ENCODE measurements at places on chromosomes 2 and 18. TPM values are rescaled to one million over a fixed set of nuclear protein-coding genes. Genes with fewer than 3 reads are reported as not detected.

DNA sequence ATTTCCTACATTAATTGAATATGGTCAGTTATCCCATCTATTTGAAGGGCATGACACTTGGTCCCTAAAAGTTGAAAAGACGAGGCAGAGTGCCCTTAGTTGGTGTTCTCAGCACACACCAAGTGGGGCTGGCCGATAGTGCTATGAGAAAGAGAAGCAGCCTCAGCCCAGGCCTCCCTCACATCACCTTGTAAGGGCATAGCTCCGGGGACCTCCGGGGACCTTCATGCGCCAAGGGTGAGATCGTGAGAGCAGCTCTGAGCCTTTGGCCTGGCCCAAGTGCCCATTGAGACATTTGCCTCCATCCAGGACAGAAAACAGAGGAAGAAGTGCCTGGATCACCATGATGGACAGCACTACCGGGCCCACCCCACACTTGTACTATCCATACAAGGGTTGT is 244.3 kb upstream of the COPS8 start:
- ATAC-seq = no peak

The LRP1B gene
- 20.7 TPM for total RNA-seq

The SCN2A gene
- 0.47 TPM for total RNA-seq

GRCh38 chr2:16729335-16729734 is 63.7 kb upstream of the CYRIA start:
- no peak for ATAC-seq

DNA sequence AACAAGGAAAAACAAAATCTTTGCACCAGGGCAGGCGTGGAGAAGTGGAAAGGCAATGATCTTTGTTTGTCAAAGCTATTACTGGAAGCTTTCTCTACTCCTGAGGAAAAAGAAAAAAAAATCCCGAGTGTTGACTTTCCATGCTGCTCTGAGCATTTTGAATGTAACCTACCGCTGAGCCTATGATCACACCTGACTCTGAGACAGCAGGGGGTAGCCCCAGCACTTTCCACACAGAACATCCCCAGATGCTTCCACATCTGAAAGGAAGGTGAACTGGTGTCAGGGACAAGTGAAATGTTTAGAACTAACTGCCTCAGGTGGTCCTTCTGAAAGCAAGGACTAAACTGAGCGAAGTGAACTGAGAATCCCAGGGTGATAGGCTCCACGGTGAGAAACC is 1315.1 kb upstream of the DDX18 start:
- ATAC-seq = no peak

The CCDC74B gene
- 2.0 TPM for total RNA-seq

DNA sequence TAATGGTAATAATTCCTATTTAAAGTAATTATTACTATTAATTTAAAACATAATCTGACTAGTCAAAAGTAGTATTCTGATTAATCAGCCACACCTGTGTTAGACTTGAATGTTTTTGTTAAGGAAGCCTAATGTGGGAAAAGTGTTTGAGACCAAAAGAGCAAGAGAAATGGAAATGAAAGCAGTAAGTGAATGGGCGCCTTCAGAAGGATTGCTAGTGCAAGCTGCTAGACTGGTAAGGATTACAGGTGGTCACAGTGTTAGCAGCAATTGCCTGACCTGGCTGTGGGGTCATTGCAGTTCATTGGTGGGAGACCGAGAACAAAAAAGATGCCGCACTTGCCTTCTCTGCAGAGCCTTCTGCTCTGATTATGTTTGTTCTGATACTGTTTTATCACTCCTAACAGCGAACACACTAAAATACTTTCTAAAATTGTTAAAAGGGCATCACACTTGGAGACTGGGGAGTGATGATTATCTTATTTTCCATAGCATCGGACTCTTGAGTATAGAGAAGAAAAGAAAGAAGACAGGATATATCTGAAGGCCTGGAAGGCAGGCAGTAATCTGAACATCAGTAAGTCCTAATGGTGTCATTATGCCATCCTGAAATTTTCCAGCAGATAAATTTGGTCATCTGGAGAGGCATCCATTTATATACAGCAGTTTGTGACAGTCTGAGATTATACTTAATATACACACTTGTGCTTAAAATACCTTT is 5.8 kb downstream of the SOCS6 start:
- ATAC-seq = no peak

DNA sequence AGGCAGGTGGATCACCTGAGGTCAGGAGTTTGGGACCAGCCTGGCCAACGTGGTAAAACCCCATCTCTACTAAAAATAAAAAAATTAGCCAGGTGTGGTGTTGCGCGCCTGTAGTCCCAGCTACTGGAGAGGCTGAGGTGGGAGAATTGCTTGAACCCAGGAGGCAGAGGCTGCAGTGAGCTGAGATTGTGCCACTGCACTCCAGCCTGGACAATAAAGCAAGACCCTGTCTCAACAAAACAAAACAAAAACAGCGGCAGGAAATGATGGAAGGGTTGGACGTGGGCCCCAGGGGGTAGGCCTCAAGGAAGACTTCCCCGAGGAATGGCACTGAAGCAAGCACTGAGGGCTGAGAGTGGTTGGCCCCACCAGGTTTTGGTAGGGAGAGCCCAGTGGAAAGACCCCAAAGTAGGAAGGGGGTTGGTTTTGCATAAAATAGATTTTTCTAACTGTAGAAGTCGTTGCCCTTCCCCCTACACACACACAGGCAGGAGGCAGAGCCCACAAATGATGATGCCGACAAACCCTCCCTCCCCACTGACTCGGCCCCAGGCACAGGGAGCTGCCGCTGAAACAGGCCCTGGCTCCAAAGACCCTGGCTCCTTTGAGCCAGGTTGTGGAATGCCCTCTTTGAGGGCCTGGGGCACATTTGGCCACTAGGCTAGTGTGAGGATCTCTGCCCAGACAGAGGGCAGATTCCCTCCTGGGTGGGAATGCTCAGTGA is 104.8 kb downstream of the CABLES1 start:
- no peak for ATAC-seq

DNA sequence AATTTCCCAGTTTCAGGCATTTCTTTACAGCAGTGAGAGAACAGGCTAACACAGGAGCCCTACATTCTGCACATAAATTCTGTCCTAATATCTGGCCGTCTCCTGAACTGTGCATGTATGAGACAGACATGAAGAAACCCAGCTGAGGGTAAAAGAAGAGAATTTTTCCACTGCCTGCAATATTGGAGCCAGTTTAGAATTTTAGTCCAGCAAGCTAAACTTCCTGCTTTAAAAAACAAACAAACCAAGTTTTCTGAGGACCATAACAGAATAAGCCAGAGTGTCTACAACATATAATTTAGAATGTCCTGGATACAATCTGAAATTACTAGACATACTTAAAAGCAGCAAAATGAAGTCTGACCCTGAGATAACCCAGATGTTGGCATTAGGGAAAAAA is 215.1 kb upstream of the KLHL29 start:
- ATAC-seq = no peak

DNA sequence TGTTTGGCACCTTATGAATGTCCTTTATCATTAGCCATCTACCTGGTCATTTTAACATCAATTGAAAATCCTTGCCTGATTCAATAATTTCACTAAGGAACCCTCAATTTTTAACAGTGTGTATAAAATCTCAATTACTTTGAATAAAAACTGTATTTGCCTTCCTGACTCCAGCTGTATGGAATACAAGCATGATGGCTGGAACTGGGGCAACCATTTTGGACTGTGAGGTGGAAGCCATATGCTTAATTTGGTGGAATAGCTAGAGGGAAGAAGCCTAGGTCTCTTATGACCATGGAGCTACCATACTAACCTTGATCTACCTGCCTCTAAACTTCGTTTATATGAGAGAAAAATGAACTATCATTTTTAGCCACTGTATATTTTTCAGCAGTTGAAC is 12.5 kb upstream of the RTN4 start:
- ATAC-seq = no peak

GRCh38 chr2:74048843-74049519 is 64.3 kb downstream of the TET3 start:
- no peak for ATAC-seq

- ATAC-seq = no peak
Measured at GRCh38 chr18:59921384-59921891, 21.6 kb downstream of the PMAIP1 start.

- ATAC-seq = peak; percentile 43
Measured at GRCh38 chr2:218000136-218000535, 2.7 kb downstream of the TNS1 start.

GRCh38 chr2:50118905-50119702 is 912.8 kb downstream of the NRXN1 start:
- ATAC-seq = no peak

DNA sequence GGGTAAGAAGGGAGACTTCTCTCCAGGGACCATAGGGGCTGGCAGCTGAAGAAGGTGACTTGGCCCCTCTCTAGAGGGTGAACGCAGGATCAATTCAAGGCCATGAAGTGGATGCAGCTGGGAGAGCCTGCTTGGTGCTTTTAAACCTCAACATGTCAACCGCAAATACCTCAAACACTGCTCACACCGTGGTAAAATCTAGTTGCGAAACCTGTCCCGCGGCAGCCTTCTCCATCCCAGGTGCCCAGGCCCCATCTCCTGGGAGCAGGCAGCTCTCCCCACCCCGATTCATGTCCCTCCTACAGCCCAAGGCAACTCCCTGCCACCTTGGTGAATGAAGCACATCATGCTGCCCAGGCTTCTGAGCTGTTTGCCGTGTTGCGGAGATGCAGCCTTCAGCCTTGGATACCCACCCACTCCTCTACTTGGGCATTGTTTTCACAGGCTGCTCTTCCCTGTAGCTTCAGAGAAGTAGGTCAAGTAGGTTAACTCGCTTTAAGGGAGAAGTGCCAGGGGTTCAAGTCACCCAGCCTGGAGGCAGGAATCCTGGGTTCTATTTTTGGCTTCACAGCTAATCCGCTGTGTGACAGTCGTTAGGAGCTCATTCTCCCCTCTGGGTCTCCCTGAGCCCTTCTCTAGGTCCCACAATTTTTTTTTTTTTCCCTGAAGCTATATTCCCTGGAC is 6.2 kb upstream of the EFR3B start:
- no peak for ATAC-seq

The ZSWIM2 gene
- not detected for total RNA-seq

Data from gastroesophageal sphincter (tissue), 4 donors.